ENCODE measurements at places on chromosomes 4 and X.

- DNase-seq = no peak
These were observed 109.4 kb upstream of the MAP3K15 start for GRCh38 chrX:19624739-19625138.

DNA sequence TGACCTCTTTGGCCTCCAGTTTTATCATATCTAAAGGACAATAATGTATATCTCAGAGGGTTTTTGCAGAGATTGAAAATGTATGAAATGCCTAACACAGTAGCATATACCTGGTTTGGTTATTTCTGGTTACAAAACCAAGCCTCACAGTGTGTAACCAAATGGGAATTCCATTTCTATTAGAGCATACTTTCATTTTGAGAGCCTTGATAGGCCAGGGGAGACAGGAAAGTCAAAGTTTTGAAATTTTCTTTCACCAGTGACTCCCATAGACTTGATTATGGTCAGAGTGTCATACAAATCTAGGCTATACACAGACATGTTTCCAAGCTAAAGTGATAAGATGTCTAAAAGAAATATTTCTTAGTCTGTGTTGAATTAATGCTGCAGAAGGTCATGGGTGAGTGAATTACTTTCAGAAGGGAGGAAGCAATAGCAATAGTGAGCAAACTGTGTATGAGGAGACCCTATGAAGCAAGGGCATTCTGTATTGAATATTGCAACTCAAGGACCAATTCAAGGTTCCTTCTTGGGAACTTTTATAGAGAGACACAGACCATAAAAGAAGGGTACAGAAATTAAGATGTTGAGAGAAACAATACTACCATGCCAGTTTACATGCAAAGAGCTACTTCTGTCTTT lies 151.1 kb downstream of the PDE5A start:
- DNase-seq = no peak

GRCh38 chr4:18616720-18617119 lies 595.2 kb upstream of the LCORL start:
- DNase-seq = no peak

- no peak for DNase-seq
These were observed 1047.6 kb downstream of the TECRL start for GRCh38 chr4:63361628-63362027.

DNA sequence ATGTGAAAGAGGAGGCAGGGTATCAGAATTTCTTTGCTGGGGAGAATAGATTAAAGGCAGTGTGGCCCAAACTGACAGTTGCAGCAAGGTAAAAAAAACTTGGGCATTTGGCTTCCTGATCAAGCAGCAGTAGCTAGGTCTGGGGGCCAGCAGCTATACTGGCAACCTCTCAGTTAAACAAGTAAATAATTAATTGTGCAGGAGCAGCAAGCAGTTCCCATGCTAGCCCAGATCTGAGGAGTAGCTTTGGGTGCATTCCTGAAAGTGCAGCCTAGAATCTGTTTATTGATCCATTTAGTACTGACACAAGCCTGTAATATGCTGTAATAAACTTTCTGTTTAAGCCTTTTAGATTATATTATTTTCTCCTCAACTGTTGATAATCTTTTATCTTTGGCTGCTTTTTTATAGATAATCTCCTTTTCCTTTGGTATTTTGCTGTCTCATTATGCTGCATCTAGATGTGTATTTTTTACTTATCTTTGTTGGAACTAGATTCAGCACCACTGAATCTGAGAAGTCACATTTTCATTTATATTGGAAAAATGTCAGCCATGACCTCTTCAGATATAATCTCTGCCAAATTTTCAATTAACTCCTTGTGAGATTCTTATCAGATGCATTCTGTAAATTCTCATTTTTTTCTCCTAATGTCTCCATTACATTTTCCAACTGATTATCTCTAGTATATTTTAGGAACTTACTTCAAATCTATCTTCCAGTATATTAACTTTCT lies 276.3 kb downstream of the STPG2 start:
- DNase-seq = no peak

GRCh38 chr4:182238355-182238931 lies 4.8 kb upstream of the TENM3 start:
- no peak for DNase-seq
